GM20000 (cell line): ENCODE measurements at places on chromosomes 1 and 21.
A peak's percentile ranks its signal among the peaks of the same experiment; 100 is the strongest.

- DNase-seq, result no peak
Measured at GRCh38 chr1:208209286-208209685, 34.9 kb downstream of the PLXNA2 start.

GRCh38 chr1:11507309-11507708, 28.4 kb downstream of the DISP3 start:
- DNase-seq, result no peak

DNA sequence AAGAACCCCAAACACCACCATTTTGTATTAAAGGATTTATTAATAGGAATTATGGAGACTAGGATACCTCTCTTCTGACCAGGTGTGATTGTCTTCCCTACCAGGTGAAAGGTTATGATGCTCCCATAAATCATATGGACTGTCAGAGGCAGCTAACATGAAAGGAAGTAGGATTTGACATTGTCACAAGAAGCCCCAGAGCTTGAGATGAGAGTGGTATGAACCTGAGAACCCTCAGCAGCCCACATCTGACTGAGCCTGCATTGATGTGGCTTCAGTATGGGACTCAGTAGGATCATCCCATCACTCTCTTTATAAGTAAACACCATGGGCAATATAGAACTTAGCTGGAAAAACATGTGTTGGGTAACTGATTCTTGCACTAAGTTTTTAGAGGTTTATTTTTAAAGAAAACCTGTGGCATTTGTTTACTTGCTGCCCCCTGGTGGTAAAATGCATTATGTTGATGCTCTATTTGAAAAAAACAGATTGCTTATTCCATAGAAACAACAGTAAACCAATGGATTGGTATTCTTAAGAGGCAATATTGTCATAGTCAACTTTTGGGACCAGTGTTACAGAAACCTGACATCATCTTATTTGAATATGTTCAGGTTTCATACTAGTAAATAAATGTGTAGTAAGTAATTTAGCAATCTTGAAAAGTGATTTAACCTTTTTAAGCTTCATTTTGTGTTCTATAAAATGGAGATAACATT, 16.6 kb upstream of the CACYBP start:
- no peak for DNase-seq

GRCh38 chr1:38454749-38455441, 404.7 kb downstream of the RRAGC start:
- no peak for DNase-seq

DNA sequence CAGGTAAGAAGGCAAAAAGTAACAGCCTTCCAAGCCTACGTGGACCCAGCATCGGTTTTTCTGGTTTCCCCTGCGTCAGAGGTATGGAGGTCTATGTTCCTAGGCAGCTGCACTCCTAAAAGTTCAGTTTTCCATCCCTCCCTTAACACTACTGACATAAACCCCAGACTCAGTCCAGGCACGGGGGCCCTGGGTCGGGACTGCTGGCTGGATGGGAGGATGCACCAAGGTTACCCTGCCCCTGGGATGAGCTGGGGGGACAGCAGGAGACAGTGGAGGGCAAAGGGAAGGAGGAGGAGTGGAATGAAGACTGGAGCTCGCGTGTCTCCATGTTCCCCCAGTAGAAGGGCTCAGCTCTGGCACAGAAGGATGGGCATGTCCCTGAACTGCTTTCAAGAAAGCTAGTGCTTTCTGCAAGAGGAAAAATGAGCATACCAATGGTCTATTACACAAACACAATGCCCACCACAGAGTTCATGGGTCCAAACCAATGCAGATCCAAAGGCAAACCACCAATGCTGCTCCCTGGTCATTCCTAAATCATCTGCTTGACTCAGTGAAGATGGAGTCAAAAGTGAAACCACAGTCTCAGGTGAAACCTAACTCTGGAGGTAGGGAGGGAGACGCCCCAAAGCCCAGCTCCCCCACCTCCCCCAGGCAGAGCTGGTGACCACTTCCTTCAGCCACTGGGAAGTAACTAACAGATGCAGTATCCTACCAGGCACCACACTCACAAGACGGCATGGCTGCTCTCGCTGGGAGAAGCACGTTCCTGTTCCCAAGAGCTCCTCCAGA, 54.9 kb downstream of the CD46 start:
- DNase-seq, result no peak

GRCh38 chr1:181817091-181817490, 244.4 kb downstream of the ZNF648 start:
- no peak for DNase-seq

DNA sequence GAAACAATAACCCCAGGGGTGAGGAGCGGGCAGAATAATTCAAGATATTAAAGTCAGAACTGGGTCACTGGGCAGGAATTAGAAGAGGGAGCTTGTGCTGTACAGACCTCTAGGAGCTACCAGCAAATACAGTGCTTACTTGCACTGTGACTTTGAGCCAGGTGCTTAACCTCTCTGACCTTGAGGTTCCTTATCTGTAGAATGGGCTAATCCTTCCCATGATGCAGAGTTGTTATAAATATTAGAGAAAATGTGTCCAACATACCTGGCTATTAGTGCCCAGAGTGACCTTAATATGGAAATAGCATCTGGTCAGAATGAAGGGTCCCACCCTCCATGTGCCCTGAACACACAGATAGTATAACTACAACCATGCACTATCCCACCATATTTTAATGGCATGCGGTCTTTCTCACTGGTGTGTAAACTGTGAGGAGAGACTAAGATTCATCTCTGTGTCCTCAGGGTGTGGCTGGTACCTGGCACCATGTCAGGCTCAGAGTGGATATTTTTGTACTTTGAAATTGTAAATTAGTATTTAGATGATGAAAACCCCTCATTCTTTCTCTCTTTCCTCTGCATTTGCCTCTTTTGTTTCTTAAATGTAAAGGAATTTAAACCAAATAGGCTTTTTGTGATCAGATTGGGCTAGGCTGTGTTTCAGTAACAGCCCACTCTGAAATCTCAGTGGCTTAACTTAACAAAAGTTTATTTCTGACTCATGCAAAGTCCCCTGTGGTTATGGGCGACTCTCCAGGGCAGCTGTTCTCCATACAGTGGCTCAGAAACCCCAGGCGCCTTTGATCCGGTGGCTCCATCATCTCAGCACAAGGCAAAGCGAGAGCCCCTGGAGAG, 60.0 kb upstream of the ROR1 start:
- no peak for DNase-seq

DNA sequence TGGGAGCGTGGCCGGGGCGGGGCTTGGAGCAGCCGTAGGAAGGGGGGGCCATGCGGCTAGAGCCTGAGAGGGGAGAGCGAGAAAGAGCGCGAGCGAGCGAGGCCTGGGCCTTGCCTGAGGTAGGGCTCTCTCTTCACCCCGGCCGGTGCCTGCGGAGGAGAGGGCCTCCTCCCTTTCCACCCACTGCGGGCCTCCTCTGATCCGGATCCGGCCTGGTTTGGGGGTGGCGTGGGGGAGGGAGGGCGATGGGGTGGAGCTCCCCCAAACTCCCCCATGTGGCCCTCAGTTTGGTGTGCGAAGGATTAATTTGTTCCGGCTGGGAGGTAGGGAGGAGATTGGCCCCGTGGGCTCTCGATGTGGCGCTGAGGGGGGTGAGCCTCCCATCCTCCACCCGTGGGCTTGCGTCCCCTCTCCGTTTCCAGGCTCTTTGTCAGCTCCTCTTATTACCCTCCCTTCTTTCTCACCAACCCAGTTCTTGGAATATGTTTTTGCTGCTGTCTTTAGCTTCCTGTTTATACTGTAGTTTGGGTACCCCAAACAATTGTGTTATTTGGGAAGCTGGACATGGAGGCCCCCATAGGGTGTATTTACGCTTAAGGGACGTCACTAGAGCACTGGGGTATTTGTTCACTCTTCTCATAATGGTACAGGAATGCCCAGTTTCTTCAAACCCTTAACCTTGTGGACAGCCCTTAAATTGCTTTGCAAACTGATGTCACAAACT, 685 bp downstream of the UBAP2L start:
- peak; percentile 68 for DNase-seq

- DNase-seq, result peak; percentile 72
Measured at GRCh38 chr21:42653231-42654061, at the start of gene PDE9A. PDE9A (plus strand) TSS chr21:42653621; CDS start chr21:42653815, 194 bp downstream.

- DNase-seq, result no peak
Measured at GRCh38 chr1:31102501-31102950, 37.0 kb upstream of the PUM1 start.

GRCh38 chr1:205590777-205591513, 40.9 kb downstream of the ELK4 start:
- DNase-seq, result no peak

- peak; percentile 2 for DNase-seq
Measured at GRCh38 chr1:125086611-125087010, 3901.8 kb downstream of the SRGAP2C start.

DNA sequence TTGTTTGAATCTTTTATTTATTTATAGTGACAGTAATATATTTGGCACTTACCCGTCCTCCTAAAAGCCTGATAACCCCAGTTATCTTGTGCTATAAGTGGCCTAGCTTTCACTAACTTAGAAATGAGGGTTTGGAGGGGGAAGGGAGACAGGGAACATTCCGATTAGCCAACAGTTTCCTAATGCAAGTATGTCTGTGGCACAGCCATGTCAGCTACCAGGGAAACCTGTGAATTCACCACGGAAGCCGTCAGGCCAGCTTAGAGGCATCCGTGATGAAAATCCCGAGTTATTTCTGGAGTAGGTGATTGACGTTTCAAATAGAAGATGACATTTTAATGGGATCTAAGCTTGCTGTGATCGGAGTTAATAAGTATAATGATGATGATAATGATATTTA, 39.4 kb upstream of the BCL10 start:
- DNase-seq, result no peak

DNA sequence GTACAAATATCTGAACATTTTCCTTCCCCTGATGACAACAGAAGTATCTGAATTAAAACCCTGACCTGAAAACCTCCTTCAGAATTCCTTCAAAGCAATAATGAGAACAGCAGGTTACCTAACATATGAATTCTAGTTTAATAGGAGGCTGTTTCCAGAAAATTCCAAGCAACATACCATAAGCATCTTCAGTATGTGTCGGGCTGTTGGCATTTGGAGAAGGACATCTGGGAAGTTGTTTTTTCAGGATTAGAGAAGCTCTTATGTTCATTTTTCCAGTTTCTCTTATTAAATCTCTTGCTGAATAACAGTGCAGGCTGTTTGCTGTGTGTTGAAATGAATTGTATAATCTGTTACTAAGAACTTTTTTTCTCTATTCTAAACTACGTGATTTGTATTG, 101.5 kb downstream of the PLA2G4A start:
- no peak for DNase-seq

GRCh38 chr1:171472183-171472647, 13.1 kb upstream of the PRRC2C start:
- no peak for DNase-seq

- no peak for DNase-seq
Measured at GRCh38 chr1:202760589-202760988, 47.6 kb downstream of the KDM5B start.

DNA sequence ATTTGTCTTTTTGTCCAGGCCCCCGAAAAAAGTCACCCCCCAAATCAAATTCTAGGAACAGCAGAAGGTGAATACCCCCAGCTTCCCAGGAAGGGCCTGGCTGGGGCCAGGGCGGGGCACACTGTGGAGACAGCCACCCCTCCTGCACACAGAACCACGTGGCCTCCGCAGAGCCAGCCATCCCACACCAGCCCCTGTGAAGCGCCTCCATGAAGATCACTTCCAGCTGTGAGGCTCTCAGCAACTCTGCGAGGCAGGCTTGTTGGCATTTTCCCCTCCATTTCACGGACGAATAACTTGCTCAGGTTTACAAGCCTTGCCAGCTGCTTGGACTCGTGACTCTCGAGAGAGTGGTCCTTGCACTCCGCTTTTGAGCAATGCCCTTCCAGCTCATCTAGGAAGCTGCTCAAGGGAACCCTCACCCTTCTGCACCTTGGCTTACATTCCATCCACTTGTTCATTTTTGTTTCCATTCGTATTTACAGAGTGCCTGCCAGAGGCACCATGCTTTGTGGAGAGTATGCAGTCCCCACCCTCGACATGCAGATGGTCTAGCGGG, 48.2 kb downstream of the SYT6 start:
- DNase-seq, result no peak

DNA sequence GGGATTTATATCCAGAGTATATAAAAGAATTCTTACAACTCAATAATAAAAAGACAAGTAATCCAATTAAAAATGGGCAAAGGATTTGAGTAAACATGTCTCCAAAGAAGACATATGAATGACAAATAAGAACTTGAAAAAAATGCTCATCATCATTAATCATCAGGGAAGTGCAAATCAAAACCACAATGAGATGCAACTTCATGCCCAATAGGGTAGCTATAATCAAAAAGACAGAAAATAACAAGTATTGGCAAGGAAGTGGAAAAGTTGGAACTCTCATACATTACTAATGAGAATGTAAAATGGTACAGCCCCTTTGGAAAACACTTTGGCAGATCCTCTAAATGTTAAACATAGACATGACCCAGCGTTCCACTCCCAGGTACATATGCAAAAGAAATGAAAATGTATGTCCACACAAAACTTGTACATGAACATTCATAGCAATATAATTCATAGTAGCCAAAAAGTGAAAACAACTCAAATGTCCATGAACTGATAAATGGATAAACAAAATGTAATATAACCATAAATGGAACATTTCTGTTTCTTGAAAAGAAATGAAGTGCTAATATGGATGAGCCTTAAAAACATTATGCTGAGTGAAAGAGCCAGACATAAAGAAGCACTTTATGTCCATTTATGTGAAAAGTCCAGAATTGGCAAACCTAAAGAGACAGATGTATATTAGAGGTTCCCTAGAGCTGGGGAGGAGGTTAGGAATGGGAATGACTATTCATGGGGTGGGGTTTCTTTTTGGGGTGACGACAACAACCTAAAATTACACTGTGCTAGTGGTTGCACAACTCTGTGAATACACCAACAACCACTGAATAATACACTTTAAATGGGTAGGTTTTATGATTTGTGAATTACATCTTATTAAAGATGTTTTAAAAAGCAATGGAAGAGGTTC, 259.7 kb downstream of the RHOU start:
- DNase-seq, result no peak

DNA sequence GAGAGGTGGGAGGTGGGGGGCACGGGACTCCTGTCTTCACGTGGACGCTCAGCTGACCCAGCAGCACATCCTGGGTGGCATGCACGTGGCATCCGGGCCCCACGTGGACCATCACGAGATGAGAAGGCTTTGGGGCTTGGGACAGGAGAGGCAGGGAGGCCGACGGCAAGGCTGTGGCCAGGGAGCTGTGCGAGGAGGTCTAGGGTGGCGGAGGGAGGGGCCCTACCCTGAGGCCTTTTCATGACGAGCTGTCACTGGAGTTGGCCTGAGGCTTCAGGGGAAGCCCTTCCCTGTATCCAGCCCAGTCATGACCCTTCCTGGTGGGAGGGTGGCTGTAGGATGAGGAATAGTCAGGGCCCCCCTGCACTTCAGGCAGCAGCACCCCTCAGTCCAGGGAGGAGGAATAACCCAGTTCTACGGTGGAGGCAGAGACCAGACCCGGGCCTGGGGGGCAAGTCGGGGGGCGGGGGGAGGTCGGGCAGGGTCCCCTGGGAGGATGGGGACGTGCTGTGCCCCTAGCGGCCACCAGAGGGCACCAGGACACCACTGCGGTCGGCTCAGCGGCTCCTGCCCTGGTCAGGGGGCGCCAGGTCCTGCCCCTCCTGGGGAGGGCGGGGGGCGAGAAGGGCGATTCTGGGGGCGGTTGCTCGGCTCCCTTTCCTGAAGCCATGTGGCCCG, 2.0 kb upstream of the PERM1 start:
- peak; percentile 86 for DNase-seq

GRCh38 chr1:214494706-214495105, 56.7 kb downstream of the PTPN14 start:
- DNase-seq, result no peak

- DNase-seq, result no peak
Measured at GRCh38 chr1:57109247-57109646, 143.4 kb upstream of the C8B start.

- no peak for DNase-seq
Measured at GRCh38 chr1:59443310-59443709, 146.4 kb downstream of the FGGY start.
